ENCODE measurements at places on chromosomes 12 and 14.
A peak's percentile ranks its signal among the peaks of the same experiment; 100 is the strongest.

DNA sequence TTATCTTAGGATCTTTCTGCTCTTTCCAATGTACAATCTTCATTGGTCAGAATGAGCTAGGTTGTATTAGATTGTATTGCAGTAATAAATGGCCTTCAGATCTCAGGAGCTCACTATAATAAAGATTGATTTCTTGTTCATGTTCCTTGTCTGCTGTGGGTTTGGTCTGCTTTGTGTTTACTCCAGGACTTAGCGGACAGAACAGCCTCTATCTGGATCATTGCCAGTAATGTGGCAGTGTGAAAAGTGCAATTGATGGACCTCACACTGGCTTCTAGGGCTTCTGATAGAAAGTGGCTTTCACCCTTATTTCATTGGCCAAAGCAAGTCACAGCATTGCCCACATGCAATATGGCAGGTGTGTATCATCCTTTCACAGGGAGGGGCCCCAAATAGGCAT is 81.2 kb downstream of the BTG1 start:
- no peak for DNase-seq

GRCh38 chr14:26526137-26526536 is 71.7 kb downstream of the NOVA1 start:
- DNase-seq = no peak

GRCh38 chr12:10098791-10099190 is at the start of gene CLEC1A:
Gene CLEC1A (minus strand): TSS chr12:10098985. CDS start chr12:10098922, 63 bp downstream.
- no peak for DNase-seq

DNA sequence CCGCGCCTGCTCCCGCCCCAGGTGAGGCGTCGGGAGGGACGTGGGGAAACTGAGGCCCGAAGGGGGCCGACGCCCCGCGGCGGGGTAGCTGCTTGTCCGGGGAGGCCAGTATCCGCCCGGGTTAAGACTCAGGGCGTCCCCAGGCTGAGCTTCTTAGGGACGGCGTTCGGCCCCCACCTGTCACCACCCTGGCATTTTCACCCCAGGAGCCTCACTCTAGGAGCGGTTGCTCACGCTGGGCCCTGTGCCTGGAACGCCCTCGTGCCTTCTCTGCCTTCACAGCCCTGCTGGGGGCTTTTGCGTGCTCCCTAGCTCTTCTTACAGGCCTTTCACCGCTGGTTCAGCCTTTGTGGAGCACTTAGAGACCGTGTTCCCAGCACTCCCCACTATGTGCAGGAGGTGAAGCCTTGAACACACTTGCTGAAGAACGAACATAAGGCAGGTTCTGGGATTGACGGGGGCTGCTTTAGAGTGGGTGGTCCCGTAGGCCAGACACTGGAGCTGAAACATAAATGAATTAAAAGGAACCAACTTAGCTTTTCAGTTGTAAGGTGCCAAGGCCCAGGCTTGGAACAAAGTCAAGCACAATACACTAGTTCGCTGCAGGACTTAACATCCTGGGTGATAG is 601 bp downstream of the ZNF839 start:
- no peak for DNase-seq

- DNase-seq = no peak
Observed at GRCh38 chr14:50892255-50892654, 20.4 kb downstream of the ABHD12B start.

- peak; percentile 56 for DNase-seq
Observed at GRCh38 chr12:99130808-99131553, 485.9 kb downstream of the APAF1 start.

GRCh38 chr12:102958073-102958829 is 777 bp downstream of the ASCL1 start:
- no peak for DNase-seq

DNA sequence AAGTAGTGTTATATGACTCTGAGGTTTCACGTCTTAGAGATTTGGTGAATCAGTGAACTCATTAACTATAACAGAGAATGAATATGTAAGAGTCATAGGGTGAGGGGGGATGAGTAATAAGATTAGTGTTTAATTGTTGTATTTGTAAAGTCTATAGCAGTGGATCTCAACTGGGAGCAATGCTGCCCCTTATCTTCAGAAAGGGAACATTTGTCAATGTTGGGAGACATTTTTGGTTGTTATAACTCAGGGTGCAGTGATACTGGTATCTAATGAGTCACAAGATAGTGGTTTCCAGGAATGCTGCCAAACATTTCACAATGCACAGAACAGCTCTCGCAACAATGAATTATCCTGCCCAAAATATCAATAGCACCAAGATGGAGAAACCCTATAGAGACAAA is 1193.7 kb downstream of the GALC start:
- peak; percentile 53 for DNase-seq

DNA sequence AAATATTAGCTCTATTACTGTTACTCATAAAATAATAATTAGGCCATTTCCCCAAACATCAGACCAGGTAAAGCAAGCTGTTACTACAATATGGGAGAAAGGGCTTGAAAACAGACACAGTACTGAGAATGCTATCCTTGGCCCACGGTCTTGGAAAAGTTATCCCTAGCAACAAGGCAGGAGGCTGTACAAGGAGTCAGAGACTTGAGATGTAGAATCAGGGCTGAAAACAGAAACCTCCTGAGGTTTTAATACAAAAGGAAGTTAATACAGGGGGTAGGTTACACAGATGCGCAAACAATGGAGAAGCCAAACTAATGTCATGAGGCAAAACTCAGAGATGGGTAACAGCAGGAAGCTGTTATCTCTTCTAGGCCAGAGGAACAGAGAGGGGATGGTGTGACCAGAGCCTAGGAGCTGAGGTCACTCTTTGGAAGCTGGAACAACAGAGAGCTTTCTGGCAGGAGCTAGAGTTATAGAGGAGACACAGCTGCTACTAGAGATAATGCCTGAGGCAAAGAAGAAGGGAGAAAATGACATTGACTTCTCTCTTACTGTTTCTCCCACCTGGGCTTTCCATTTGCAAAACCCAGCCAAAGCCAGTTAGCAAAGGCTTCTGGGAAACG is 248.8 kb downstream of the SUDS3 start:
- no peak for DNase-seq
